ENCODE measurements at places on chromosomes 2 and 18.

DNA sequence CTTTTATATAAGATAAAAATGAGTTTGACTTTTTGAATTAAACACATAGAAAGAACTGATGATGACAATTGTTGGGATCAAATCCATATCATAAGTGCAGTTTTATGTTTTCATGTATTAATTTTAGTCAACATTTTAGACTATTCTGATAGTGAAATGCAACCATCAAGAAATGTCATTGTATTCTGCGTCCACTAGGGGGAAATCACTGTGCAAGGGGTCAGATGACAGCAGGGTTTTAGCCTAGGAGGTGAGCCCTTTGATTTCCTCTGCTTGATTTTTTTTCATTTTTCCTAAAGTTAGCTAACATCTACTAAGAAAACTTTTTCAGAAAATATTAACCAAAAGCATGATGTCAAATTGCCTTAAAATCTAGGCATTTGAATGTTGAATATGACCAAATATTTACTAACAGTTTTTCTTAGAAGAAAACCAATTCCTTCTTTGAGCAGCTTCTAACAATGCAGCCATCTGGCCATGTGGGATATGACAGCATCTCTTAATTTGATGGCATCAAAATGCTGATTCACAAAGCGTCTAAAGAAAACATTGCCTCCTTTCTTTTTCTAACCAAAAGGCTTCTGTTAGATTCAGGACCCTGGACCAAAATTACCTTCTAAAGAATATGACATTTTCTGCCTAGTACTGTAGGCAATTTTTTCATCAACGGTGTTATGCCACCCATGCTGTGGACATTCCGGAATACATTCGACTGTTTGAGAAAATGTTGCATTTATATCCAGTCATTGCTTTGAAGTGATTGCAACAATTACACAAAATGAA, 141.5 kb downstream of the SPHKAP start:
- DNase-seq, result peak; percentile 34

GRCh38 chr2:161782615-161783014, 158.4 kb downstream of the SLC4A10 start:
- DNase-seq, result no peak

GRCh38 chr18:75072672-75073371, 136.1 kb downstream of the PTGR3 start:
- no peak for DNase-seq

DNA sequence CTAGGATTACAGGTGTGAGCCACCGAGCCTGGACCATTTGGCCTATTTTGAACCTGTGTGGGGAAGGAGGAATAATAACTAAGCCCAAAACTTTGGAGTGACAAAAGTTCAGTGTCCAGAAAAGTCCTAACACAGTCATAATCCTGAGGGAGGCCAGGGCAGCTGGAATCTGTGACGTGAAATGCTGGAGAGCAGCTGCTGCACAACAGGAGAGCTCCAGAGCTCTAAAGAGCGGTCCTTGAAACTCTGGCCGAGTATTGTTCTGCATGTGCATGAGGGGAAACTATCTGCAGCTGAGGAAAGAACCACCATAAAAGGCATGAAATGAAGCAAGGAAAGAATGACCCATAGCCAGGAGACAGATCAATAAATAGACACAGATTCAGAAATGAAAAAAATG, 27.8 kb downstream of the HADHA start:
- no peak for DNase-seq

GRCh38 chr18:35572644-35573043, 8.9 kb upstream of the GALNT1 start:
- DNase-seq, result no peak

DNA sequence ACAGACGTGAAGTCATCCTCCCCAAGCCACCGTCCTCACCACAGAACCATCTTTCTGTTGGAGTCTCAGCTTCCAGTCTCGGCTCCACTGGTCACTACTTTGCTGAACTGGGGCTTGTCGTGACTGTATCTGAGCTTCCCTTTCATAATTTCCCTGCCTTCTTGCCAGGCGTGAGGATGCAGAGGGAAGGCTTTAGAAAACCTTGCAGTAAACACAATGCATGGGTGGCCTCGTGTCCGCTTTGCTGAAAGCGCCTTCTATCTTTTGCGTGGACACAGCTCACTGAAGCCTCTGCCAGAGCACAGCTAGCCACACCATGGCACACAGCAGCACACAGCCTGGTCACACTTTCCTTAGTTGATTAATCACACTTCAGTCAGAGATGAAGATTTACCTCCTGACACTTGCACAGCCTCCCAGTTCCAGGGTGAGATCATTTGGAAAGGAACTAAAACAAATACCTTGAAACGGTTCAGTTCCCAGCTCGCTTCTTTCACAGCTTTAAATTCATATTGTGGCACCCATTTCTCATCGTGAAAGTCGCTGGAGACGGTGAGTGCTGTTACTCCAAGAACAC, 2.8 kb upstream of the GPR45 start:
- no peak for DNase-seq

GRCh38 chr2:20080428-20080827, 29.0 kb upstream of the LAPTM4A start:
- DNase-seq, result no peak

- DNase-seq, result peak; percentile 34
Measured at GRCh38 chr2:164151522-164151921, 415.7 kb upstream of the FIGN start.

DNA sequence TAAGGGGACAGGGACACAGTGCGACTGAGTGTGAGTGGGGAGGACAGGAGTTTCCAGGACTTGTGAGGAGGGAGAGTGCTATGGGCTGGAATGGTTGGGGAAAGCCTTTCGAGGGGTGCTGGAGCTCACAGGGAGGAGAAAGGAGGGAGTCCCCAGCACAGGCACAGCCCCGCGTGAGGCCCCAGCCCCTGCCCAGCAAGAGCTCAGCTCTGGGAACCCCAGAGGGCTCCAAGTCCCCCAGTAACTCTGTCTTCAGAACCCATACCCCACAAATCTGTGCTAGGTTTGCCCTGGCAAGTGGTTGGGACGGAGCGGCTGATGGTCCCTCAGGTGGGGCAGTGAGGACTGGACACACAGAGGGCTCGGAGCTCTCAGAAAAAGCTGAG, 75.4 kb downstream of the SFXN5 start:
- no peak for DNase-seq

DNA sequence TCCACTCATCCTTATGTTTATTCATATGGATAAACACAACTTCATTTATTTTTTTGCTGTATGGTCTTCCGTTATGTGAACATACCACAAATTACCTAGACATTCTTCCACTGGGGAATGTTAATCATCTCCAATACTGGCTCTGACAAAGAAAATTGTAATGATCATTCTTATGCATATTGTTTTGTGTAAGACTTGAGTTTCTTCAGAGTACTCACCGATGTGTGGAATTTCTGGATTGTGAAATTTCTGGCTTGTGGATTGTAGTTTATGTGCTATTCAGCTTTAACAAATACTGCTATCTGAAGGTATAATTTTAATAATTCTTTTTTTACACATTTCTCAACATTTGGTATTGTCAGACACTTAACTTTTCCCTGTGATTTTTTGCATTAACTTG, 212.2 kb upstream of the THUMPD2 start:
- DNase-seq, result peak; percentile 56

DNA sequence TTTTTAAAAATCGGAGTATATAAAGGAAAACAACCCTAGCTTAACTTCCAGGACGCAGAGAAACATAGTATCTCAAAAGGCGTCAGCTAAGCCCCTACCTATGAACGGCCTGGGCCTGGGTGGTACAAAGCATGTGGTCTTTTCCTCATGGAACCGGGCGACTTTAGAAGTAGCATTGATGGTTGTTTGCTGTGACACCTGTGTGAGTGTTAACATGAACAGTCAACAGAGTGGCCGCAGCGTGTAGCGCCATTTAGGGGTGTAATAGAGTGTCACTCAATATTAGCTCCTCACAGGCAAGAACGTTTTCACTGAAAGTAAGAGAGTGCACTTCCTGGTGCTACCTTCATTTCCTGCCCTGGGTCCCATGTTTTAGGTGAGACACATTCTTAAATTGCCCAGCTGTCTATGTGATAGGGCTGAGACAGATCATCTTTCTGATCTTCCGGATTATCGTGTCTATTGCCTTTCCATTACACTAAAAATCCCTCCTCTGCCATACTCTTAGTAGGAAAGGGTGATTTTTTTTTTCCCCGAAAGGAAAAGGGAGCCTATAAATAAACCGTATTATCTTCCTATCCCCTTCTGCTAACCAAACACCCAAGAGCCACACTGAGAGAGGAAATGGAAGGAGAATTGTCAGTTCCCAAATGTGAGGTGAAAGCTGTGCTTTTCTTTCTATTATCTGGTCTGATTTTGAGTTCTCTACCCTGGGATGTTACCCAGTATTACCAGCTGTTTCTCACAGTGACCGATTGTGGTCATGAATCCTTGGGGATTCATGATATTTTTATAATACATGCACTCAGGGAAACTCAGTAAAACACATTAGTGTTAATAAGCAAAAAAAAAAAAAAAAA, 1.3 kb downstream of the GORASP2 start:
- DNase-seq, result peak; percentile 54

GRCh38 chr2:8623958-8624591, 57.8 kb upstream of the ID2 start:
- DNase-seq, result no peak

DNA sequence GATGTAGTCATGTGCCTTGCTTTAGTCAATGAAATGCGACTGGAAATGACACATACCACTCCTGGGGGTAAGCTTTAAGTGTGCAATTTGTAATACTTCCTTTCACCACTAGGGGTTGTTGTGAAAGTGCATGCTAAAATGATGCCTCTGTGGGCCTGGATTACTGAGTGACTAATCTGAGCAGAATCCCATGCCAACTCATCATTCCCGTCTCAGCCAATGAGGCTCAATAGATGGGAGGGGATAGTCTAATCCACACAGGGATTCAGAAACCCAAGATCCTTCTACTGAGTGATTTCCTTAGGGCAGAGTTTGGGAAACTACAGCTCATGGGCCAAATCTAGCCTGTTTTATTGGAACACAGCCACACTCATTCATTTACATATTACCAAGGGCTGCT, 54.0 kb downstream of the HRH4 start:
- peak; percentile 78 for DNase-seq

GRCh38 chr2:16487686-16488085, 177.9 kb downstream of the CYRIA start:
- DNase-seq, result no peak

GRCh38 chr18:9362869-9363268, 28.3 kb downstream of the TWSG1 start:
- DNase-seq, result peak; percentile 12

DNA sequence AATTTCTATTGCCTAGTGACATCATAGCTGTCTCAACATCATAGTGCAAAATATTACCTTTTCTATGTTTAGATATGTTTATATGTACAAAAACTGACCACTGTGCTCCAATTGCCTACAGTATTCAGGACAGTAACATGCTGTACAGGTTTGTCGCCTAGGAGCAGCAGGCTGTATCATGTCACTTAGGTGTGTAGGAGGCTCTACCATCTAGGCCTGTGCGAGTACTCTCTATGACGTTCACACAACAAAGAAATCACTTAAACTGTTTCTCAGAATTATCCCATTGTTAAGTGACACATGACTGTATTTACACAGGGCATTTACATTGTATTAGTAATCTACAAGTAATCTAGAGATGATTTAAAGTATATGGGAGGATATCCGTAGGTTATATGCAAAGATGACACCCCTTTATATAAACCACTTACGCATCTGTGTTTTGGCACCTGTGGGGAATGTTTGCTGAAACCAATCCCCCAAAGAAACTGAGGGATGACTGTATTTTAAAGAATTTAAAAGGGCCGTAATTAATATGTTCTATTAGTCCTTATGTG, 24.7 kb downstream of the IL1R2 start:
- no peak for DNase-seq

- DNase-seq, result no peak
Measured at GRCh38 chr18:58828399-58829121, 36.1 kb upstream of the ZNF532 start.

GRCh38 chr2:128362889-128363228, 44.2 kb upstream of the HS6ST1 start:
- peak; percentile 94 for DNase-seq

GRCh38 chr2:26088038-26088643, 54.3 kb downstream of the RAB10 start:
- peak; percentile 39 for DNase-seq

DNA sequence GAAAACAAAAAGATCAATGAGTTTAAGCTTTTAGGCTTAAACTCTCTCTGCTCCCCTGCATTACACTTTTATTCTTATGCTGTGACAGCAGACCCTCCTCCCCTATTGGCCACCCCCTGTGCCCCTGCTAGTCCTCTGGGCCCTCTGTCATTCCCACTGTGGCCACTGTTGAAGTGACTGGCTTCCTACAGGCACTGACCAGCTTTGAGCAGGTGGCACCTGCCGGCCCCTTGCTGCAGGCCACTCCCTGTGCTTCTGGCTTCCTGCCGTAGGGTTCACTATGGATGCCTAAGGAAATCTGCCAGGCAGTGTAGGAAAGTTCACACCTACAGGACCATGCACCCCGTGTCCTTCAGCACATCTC, 156.5 kb upstream of the L3MBTL4 start:
- no peak for DNase-seq

DNA sequence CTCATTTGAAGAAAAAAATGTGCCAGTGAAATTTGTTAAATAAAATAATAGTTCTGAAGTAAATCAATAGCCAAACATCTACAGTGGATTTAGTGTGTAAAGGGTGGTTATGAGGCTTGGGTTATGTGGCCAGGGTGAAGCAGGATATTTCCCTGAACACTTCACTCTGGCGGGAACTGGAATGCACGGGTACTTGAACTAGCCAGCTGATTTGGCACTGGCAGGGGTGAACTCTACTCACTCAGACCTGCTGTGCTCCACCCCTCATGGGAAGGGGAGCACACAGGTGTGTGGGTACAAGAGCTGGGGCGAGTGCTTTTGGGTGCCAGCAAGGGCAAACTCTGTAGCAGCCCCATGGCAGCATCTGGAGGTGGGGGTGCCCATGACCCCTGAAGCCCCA, 278.2 kb downstream of the CALCRL start:
- no peak for DNase-seq

DNA sequence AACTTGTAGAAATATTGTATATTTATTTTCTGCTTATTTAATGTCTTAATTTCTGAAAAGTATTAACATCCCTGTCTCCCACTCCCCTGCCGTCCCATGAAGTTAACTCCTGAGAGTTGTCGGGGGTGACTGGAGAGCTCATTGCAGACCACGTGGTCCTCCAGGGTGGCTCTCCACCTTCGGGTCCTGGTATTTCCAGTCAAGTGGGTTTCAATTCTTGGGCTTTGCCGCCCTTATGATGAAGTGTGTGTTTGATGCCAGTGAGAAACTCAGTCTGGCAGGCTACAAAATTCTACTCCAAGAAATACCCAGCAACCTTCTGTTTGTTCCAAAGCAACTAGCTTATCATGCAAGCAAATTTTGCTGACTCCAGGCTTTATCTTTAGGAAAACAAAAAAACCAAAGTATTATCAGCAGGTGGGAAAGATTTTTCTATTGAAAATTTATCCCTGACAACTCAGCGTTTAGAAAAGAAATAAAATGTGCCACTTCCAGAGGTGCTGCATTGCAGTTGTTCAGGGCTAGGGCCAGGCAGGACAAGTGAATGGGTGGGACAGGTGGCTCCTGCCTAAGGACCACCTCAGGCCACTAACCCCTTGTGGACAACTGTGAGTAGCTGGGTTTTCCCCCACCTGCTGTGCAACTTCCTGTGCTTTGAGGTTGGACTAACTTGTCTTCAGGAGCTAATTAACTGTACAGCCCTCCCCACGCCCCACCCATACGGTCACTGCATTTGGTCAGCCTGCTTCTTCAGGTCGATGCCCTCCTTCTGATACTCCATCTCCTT, 46.6 kb downstream of the BCL2L11 start:
- DNase-seq, result no peak

GRCh38 chr2:60707750-60708371, 48.2 kb upstream of the PAPOLG start:
- DNase-seq, result peak; percentile 43

GRCh38 chr18:76835380-76835779, 13.0 kb downstream of the ZNF236 start:
- no peak for DNase-seq

Measured in EL (cell line).